ENCODE measurements at places on chromosomes 3 and 15.

GRCh38 chr15:31544361-31544760 is 217.7 kb downstream of the KLF13 start:
- DNase-seq = no peak

DNA sequence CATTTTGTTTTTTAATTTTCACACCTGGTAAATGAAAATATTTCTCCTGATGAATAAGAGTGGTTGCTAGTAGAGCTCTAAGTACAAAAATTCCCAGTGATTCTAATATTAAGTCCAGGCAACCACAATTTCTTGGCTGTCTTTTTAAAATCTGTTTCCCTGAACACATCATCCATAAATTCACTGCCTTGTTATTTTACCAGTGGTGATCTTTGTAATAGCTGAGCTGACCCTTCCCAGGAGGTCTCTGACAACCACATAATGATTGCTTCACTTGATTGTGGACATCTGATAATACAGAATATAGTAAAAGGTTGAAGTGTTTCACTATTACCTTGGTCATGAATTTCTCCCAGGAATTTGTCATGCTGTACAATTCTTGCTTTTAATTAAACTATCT is 13.9 kb upstream of the TOP2B start:
- no peak for DNase-seq

DNA sequence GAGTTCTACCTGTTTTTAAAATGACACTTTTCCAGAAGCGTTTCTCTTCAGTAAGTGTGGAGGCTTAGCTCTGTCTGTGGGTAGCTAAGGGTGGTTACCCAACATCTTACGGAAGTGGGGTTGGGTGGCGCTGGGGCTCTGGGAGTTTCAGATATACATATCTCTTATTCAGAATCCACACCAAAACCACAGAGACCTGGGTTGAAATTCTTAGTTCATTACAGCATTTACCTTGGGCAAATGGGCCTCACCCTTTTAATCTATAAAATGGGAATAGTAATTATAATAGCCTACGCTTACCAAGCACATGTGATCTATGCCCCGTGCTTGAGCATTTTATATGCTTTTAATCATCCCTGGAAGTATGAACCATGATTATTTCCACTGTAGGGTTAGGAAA is 9.4 kb downstream of the PTPRG start:
- no peak for DNase-seq

DNA sequence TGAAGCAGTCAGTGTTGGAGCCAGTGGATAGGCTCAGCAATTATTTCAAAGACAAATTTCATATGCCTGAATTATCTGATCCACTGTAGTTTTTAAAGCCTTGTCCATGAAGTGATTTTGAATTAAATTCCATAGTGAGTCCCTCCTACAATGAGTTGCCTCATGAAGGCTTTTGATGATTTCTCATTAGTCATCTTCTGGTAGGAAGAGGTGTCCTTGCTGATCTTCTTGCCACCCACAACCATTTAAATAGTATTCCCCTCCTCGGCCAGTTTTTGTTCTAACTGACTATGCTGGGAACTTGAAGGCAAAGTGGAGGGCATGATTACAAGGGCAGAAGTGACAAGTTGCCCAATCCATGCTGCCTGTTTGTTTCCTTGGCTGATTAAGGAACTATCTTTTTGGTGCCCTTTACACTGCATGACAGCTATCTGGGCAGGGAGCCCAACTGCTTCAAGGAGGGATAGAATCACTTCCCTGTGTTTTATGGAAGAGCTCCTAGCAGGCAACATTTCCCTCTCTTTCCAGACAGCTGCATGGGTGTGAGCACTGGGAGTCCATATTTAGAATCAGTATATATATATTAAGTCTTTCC is 617.5 kb downstream of the ZPLD1 start:
- no peak for DNase-seq

DNA sequence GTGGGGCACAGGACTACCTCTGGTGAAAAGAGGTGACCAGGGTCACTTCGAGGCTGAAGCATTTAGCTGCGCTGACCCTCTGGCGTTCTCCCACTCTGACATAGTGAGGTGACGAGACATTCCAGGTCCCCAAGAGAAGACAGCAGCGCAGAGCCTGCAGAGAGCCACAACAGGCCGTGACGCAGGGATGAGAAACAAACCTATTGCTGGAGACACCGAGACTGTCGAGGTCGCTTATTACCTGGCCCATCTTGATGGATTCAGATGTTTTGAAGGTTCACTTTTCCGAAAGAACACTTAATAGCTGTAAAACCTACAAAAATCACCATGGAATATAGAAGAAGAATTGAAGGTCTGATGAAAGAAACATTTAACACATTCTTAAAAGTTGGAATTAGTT is 466.3 kb downstream of the NR2F2 start:
- DNase-seq = no peak

DNA sequence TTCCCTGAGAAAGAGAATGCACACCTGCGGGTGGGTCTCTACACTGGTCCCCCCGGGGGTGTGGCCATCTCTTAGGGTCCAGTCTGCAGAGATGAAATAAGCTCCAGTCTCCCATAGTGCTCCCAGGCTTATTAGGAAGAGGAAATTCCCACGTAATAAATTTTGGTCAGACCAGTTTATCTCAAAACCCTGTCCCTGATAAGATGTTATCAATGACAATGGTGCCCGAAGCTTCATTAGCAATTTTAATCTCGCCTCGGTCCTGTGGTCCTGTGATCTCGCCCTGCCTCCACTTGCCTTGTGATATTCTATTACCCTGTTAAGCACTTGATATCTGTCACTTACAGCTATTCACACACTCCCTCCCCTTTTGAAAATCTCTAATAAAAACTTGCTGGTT is 46.8 kb downstream of the OR5H15 start:
- no peak for DNase-seq

GRCh38 chr3:40181182-40181581 is 128.3 kb upstream of the EIF1B start:
- no peak for DNase-seq

DNA sequence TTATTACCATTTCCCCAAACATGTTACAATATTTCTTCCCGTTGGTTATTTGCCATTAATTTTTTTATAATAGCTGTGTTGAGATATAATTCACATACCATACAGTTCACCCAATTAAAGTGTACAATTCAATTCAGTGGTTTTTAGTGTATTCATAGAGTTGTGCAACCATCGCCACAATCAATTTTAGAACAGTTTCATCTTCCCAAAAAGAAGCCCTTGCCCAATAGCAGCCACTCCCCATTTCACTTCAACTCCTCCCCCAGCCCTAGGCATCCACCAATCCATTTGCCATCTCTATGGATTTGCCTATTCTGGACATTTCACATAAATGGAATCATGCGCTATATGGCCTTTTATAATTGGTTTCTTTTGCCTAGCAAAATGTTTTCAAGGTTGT is 225.1 kb downstream of the EPHB1 start:
- DNase-seq = no peak

DNA sequence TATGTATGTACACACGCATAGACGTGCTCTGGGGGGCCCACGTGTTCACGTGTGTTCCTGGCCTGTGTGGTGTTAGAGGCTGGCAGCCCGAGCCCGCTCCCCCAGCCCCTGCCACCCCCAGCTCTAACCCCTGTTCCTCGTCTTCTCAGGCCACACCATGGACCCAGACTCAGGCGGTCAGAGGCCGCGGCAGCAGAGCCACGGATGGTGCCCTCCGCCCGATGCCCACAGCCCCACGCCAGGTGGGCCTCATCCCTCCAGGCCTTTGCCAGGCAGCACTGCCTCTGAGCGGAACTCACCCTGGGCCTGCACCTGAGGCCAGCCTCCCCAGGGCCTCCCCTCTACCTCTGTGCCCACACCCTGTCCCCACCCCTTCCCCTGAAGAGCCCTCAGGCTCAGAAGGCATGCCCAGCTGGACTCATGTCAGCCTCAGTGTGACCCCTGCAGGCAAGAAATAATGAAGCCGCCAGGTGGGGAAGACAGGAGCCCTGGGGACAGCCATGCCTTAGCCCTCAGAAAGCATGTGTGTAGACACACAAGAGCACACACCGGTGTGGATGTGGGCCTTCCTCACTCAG is 16.4 kb upstream of the GNAT1 start:
- DNase-seq = no peak

DNA sequence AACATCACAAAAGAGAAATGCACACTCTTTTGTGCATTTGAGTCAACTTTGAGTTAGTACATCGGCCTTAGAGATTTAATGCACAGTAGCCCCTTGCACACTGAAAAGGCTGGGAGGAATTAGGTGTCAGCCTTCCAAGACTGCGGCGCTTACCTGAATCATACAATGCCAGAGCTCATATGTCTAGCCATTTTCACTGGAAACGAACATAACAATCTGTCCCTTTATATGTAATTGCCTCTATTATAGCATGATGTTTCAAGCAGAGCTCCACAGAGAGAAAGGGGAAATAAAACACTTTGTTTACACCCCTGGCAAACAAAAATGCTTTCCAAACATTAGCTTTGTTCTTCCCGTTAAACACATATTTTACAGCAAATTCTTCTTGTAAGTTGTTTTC is 315.7 kb upstream of the SLCO3A1 start:
- no peak for DNase-seq

DNA sequence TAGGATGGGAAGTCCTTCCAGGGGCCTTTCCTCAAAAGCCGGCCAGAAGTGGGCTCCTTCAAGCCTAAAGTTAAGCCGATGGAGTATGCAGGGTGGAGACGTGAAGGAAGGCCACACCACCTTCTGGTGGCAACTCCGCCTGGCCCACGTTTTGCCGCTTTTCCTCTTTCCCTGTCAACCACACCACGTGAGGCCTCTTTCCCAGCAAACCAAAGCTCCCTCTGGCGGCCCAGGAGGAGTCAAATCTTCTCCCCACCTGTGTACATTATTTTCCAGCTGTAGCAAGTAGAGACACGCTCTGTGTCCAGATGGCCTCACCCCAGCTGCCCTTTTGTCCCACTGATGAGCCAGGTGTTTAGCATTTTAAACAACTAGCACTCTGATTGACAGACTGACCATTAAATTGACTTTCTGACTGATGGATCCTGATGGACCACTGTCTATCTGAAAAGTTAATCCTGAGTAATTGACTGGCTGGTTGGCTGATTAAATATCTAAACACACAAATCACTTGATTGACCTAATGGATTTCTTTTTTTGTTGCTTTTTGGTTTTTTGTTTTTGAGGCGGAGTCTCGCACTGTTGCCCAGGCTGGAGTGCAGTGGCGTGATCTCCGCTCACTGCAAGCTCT is 59.6 kb upstream of the ZBTB38 start:
- no peak for DNase-seq

GRCh38 chr3:18531662-18532061 is 106.5 kb upstream of the SATB1 start:
- DNase-seq = no peak

DNA sequence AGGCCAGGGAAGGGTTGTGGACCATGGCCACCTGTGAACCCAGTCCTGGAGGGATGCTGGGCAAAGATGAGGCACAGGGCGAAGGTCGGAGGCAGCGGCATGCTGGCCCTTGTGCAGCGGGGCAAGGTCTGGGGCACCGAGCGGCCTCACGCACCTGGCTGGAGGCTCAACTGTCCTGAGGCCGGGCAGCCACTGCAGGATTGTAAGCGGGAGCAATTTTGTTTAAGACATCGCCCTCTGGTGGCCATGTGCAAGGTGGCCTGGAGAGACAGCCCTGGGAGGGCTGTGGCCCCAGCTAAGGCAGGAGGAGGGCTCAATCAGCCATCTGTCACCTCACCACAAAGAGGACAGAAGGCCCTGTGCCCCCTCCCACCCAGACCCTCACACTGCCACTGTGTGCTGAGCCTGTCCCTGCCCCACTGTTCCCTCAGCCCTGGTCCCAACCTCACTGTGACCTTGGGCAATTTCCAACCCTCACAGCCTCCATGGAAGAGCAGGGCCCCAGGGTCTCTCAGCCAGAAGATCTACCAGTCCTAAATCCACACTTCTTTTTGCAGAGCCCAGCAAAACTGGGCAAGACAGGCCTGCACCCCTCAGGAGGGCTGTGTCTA is 46.2 kb downstream of the TPRA1 start:
- DNase-seq = peak; percentile 63

GRCh38 chr15:67296188-67296587 is 41.6 kb downstream of the IQCH start:
- DNase-seq = no peak

- no peak for DNase-seq
These were observed 554 bp downstream of the CHST13 start for GRCh38 chr3:126524429-126524988.

DNA sequence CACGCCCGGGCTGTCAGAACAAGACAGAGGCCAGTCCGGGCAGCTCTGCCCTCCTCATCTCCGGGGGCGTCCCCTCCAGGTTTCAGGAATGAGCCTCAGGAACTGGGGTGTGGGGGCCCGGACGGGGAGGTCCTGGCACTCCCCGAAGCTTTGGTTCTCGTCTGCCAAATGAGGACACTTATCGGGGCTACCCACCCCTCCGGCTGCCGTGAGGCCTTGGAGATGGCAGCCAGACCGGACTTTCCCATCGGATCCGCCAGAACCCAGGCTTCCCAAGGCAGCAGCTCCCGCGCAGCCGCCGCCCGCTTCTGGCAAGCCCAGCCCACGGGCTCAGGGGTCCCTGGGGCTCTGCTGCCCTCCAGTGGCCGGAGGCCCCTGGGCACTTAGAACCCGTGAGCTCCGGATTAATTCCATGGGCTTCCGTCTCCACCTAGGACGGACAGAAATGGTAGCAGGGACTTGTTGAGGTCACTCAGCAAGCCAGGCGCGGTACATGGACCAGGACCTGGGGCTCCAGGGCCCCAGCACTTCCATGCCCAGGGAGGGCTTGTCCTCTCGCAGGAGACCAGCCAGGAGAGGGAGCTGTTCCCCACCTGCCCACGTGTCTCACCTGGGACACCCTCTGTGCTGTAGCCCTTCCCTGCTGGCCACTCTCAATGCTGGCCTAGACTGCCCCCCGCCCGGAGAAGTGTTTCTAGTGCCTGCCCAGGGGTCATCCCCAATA is 89.4 kb downstream of the LINGO1 start:
- DNase-seq = peak; percentile 69

DNA sequence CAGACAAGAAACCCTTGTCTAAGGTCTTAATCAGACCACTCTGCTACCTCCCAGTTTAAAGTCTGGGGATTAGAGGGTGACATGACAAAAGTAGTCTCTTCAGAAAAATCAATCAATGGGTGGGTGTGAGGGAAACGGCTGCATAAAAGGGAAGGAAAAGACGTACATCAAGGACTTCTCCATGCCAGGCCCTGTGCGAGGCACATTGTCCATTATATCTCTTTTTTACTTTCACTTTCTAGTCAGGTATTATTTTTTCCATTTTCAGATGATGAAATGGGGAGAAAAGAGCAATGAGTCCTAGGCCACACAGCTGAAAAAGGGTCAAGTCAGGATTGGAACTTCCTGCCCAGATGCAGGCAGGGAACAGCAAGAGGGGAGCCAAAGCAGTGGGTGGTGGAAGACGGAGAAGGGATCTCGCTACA is 4.6 kb upstream of the CX3CR1 start:
- no peak for DNase-seq

DNA sequence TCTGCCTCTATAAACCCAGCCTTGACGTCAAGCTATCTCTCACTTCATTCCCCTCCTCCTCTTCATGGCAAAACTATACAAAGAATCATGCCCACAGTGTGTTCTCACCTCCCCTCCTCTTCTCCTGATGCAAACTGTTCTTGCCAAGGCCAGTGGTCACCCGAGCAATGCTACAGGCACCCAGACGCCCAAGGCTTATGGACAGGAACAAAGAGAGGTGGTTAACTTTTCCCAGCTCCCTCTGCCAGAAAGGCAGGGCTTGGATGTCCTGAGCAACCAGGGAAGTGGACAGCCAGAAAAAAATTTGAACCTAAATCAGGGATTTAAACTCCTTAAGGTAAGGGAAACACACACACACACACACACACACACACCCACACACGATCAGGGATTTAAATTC is 5.1 kb downstream of the SLC41A3 start:
- DNase-seq = no peak
